ENCODE measurements at places on chromosomes 12 and 14.

- DNase-seq, result no peak
- peaks cover 26% of the 10 kb centered on the region for H3K27me3 ChIP-seq
- H3K4me3 ChIP-seq, result no peak overlapping the region
- peaks cover 4% of the 10 kb centered on the region for H3K4me1 ChIP-seq
Observed at GRCh38 chr12:49298160-49298559, 3.2 kb downstream of the PRPH start.

- peaks cover 11% of the 10 kb centered on the region for H3K4me1 ChIP-seq
- peaks cover 10% of the 10 kb centered on the region for H3K27me3 ChIP-seq
- no peak for DNase-seq
- no peak overlapping the region for H3K27ac ChIP-seq
- no peak overlapping the region for H3K4me3 ChIP-seq
- H3K36me3 ChIP-seq, result no peaks in the 10 kb centered on the region
Observed at GRCh38 chr14:24032727-24033418, 18.9 kb upstream of the CARMIL3 start.

DNA sequence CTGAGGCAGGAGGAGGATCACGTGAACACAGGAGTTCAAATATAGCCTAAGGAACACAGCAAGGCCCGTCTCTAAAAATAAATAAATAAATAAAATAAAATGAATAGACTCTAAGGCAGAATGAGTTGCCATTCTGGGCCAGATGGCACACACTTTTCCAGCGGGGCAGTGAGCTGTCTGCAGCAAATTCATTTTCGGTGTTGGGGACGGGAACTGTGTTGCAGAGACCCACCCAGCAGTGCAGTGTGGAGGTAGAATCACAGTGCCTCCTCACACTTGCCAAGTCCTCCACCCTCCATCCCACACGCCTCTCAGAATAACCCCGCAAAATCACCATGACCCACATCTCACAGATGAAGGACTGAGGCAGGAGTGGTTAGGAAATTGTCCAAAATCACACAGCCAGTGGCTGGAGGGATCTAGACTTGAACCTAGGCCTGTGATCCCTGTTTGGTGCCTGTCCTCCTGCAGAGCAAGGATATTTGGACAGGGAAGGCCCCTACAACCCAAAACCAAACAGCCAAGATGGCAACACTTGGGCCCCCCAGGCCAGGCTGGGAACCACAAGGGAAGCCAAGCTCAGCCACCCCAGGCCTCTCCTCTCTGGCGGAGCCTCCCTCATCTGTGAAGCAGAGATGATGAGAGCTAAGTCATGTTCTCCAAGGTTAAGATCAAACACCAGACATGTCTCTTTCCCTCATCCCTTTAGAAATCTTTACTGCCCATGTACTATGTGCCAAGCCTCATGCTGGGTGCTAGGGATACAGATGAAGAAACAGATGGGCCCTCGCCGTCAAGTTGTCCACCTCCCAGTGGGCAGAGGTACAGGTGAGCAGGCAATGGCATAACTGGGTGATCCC is 152.7 kb downstream of the DPF3 start:
- no peak for DNase-seq
- H3K27ac ChIP-seq, result no peak overlapping the region
- H3K27me3 ChIP-seq, result peaks cover 2% of the 10 kb centered on the region

- no peak overlapping the region for H3K27ac ChIP-seq
- H3K4me3 ChIP-seq, result no peak overlapping the region
- peak; percentile 74 for DNase-seq
Observed at GRCh38 chr14:76947078-76947837, 81.2 kb downstream of the IRF2BPL start.

DNA sequence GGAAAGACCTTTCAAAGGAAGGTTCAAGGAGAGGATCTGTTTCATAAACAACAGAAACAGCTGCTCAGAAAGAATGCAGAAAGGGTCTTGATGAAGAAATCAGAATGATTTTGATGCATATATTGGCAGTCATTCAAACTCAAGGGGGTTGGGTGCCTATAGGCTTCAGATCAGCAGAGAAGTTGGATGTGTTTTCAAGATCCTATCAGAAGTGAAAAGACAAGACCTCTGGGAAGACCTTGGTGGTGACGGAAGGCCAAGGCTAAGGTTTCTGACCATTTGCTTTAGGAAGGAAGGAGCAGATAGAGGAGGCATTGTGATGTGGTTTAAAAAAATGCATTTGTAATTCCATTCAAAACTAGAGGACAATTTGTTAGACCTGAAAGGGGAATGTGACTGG is 15.2 kb upstream of the PTPRB start:
- peaks cover 22% of the 10 kb centered on the region for H3K4me1 ChIP-seq
- DNase-seq, result no peak
- no peaks in the 10 kb centered on the region for H3K27me3 ChIP-seq
- H3K4me3 ChIP-seq, result no peak overlapping the region

DNA sequence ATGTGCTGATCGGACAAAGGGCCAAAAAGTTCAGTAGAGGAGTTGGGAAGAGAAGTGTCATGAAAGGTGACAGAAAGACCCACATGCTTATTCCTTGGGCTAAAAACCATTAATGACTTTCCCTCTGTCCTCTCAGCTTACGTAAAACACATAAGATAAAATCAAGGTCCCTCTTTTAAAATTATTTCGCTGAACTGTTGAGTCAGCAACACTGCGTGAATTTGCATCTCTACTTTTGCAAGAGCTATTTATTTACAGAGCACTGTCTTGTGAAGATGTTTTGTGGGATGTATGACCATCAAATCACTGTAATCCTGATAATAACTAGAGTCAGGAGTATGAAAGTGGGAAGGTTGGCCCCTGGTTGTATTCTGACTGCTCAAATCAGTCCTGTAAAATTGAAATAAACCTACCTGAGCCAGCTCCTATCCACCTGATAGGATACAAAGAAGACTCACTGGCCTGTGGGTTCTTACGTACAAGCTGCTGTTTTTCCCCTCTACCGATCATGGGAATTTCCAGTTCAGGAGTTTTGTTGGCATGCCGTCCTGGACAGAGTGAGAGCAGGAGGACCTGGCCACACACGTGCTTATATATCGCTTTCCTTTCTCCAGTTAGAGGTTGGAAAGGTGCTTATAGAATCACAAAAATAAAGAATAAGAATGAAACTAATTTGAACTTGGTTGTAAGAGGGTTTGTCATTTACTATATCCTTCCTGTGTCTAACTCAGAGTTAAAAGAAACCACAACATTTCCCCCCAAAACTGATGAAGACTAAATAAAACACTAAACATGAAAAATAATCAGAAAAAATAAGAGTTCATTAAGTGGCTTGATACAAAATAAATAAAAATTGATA is 42.9 kb downstream of the IFNG-AS1 start:
- no peaks in the 10 kb centered on the region for H3K27me3 ChIP-seq
- no peak for DNase-seq
- H3K27ac ChIP-seq, result no peak overlapping the region
- no peaks in the 10 kb centered on the region for H3K36me3 ChIP-seq

- no peaks in the 10 kb centered on the region for H3K27me3 ChIP-seq
- no peaks in the 10 kb centered on the region for H3K36me3 ChIP-seq
- no peak overlapping the region for H3K4me3 ChIP-seq
- H3K4me1 ChIP-seq, result no peaks in the 10 kb centered on the region
- no peak for DNase-seq
- no peak overlapping the region for H3K27ac ChIP-seq
Observed at GRCh38 chr12:75137896-75138295, 71.7 kb downstream of the KCNC2 start.

GRCh38 chr12:9699898-9700605 is 30.5 kb downstream of the CLEC2D start:
- no peak overlapping the region for H3K4me3 ChIP-seq
- peaks cover 39% of the 10 kb centered on the region for H3K4me1 ChIP-seq
- DNase-seq, result no peak
- H3K27ac ChIP-seq, result peak overlapping the region; percentile 94

DNA sequence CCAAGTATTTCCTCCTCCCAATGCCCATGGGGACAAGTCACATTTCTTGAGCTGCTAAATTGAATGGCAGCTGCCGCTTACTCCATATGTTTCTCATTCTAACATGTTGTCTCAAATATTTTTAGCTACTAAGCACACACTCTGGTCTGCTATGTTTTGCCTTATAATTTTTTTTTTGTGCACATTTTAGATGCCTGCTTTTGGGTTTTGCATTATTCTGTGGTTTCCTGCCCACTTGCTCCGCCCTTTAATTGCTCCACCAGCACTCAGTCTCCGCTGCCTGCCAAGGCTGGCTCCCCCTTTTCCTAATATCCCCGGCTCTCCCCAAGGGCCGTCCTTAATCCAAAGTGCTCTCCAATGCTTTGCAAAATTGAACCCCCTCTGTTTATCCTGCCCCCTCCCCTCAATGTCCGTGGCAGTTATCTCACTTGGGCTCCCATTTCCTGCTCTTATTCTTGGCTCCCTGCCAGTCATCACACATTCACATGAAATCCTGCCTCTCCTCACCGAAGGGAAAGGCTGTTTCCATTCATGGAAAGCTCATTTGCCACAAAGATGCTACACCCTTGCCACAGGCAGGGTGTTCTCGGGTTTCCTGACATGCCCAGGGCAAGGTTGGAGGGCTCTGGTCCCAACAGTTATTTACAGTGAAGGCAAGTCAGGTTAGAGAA is 79.4 kb downstream of the C12orf75 start:
- DNase-seq, result peak; percentile 50
- H3K4me1 ChIP-seq, result peaks cover 29% of the 10 kb centered on the region
- no peaks in the 10 kb centered on the region for H3K36me3 ChIP-seq

DNA sequence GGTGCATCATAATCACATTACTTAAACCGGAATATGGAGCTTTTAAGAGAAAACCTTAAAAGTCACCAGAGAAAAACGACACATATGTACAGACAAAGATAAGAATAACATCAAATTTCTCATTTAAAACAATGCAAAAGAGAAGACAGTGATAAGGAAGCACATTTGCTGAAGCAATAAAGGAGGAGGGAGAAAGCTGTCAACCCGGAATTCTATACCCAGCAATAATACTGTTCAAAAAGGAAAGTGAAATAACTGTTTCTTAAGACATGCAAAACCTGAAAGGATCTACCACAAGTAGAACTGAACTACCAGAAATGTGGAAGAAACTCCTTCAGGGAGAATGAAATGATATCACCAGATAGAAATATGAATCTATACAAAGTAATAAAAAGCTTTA is 15.4 kb downstream of the SLC6A13 start:
- H3K36me3 ChIP-seq, result no peaks in the 10 kb centered on the region
- peaks cover 3% of the 10 kb centered on the region for H3K4me1 ChIP-seq
- no peak for DNase-seq

DNA sequence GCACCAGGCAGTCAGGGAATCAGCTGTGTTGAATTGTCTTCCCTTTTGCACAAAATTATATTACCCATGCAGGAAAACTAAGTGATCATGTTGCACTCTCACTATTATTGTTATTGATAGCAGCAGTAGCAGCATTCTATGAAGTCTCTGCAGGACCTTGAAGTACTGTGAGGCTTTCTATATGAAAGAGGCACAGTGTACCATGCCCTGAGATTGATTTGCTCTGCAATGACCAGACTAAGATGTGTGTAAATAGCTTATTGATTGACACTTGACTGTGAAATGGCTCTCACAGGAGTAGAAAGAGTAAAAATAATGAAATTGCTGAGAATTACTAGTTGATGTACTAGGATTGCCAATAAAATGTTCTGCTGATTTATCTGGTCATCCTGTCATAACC is 99.9 kb downstream of the KICS2 start:
- H3K4me1 ChIP-seq, result no peaks in the 10 kb centered on the region
- DNase-seq, result no peak
- no peak overlapping the region for H3K4me3 ChIP-seq
- H3K27ac ChIP-seq, result no peak overlapping the region
- H3K27me3 ChIP-seq, result no peaks in the 10 kb centered on the region

DNA sequence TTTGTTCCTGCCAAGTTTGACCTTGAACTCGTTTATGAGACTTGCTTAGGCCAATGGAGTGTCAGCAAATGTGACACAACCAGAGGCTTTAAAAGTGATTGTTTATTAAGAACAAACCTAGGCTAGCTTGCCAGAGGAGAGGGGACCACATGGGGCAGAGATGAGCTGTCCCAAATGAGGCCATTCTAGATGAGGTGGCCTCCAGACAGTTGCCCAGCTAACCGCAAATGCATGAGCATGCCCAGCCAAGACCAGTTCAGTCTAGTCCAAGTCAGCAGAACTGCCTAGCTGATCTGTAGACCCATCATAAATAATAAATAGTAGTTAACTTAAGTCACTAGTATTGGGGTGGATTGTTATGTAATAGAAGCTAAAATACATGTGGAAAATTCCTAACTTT is 172.8 kb upstream of the DYRK2 start:
- H3K4me1 ChIP-seq, result no peaks in the 10 kb centered on the region
- no peak overlapping the region for H3K27ac ChIP-seq
- H3K27me3 ChIP-seq, result no peaks in the 10 kb centered on the region

DNA sequence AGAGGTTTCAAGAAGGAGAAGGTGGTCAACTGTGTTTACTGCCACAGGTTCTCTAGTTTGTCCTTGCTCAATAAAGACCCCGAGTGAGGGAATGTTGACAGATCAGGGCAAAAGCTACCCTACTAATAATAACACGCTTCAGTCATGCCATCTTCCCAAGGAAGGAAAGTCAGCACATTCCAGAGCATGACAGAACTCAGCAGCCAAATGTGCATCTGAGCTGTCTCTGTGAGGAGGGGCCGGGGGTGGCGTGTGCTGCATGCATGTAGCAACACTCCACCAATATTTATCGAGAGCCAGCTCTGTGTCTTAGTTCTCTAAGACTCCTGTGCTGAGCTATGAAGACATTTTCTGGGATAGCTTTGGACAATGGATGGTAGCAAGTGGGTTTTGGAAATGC is 260.4 kb downstream of the DPF3 start:
- no peak overlapping the region for H3K27ac ChIP-seq
- no peaks in the 10 kb centered on the region for H3K36me3 ChIP-seq
- no peak overlapping the region for H3K4me3 ChIP-seq
- no peak for DNase-seq
- H3K27me3 ChIP-seq, result no peaks in the 10 kb centered on the region

DNA sequence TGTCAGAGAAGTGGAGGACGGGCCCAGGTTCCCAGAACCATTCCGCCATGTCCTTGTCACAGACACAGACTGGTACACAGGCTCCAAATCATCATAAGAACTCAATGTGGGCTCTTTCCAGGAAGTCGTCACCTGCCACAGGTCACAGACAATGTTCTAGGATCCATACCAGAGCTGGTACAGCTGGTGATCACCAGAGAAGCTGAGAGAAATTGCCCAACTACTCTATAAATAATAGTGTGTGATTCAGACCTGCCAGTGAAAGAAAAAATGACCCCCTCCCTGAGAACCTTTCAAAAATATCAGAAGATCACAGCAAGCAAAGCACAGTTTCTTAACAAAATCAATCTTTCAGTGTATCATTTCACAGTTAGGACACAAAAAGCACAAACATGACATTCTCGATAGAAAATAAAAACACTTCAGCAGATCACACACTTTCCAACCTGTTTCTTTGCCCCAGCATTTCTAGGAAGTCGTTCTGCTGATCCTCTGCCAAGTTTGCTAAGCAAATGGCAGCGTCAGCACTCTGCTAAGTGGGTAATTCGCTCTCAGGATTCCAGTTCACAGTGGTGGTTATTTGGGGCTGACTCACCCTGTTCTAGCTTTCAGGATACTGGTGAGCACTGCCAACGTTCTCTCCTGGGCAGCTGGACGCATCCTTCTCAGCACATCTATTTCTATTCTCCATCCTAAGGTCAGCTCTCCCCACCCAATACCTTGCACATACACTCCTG is 223.3 kb upstream of the SFSWAP start:
- no peak for DNase-seq
- no peak overlapping the region for H3K4me3 ChIP-seq
- H3K27me3 ChIP-seq, result no peaks in the 10 kb centered on the region
- no peaks in the 10 kb centered on the region for H3K4me1 ChIP-seq
- no peaks in the 10 kb centered on the region for H3K36me3 ChIP-seq
